ENCODE measurements at places on chromosomes 4 and X. TPM values are rescaled to one million over a fixed set of nuclear protein-coding genes. Genes with fewer than 3 reads are reported as not detected.

Gene STBD1
- 14.6 TPM for total RNA-seq

DNA sequence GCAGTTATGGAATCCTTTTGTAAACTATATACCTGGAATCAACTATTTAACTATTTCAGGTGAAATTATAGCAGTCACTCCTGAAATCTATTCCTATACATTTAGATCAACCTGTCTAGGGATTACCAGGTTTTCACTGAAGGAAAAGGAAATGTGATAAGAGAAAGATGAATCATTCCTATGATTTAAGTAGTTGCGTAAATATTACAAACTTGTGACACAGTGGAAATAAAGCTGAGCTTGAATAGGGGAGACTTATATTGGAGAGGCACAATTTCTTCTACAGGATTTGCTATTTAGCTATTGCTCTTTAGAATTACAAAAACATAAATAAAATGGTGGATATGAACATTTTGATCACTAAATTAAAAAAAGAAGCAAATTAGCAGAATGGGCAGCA is 284.1 kb upstream of the EPHA5 start:
- DNase-seq, result no peak

DNA sequence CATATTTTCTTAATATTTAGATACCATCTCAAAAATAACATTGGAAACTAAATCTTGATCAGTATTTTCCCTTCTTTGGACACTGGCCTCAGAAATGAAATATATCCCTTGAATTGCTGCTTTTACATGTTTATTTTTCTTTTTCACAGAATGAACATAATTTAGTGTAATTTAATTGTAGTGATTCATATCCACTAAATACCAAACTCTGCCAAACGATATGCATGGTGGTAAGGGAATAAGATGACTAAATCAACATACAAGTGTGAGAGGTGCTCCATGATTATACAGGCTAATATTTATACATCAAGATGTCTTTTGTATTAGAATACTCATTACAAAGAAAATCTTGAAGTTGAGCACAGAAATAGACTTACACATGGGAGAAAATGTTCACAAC is 216.8 kb upstream of the PACRGL start:
- DNase-seq, result no peak

GRCh38 chr4:134695433-134695832 is 493.8 kb upstream of the PABPC4L start:
- DNase-seq, result no peak

GRCh38 chr4:27278615-27279375 is 418.2 kb downstream of the STIM2 start:
- DNase-seq, result no peak
